ENCODE measurements at places on chromosomes 6 and 20.
A peak's percentile ranks its signal among the peaks of the same experiment; 100 is the strongest.

DNA sequence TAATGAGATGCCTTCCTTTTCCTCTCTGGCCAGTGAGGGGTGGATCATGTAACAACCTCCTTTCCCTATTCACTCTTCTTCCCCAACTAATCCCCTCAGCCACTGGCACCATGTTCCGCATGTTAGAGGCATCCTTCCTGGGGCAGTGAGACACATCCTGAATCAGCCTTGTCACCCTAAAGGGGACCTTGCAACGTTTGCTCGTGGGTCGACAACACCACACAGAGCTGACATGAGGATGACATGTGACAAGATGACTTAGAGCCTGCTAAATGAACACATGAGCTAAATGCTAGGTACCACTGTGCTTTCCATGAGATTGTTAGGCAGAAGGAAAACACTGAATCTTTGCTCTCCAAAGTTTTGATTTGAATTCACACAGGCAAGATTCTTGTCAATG is 129.2 kb downstream of the ATXN1 start:
- no peak for DNase-seq

GRCh38 chr6:73713426-73714147 is 17.6 kb downstream of the CD109 start:
- DNase-seq: no peak

- no peak for DNase-seq
Observed at GRCh38 chr20:14817101-14817500, 479.7 kb upstream of the FLRT3 start.

DNA sequence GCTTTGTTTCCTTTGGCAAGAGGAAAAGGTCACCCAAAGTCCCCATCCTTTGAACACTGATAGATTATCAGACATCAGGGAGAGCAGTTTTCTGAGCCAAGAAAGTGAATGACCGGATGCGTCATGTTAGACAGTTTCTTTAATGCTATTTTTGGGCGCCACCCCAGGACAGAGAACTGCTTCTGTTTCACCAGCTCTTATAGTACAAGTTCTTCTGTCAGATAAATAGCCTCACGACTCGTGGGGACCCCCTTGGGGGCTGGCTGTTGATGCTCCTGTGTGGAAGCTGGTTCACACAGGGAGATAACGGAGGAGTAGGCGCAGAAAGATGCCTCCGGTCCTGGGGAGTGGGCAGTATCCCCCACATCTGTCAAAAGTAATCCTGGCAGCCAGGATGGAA is 54.6 kb downstream of the NPEPL1 start:
- no peak for DNase-seq

DNA sequence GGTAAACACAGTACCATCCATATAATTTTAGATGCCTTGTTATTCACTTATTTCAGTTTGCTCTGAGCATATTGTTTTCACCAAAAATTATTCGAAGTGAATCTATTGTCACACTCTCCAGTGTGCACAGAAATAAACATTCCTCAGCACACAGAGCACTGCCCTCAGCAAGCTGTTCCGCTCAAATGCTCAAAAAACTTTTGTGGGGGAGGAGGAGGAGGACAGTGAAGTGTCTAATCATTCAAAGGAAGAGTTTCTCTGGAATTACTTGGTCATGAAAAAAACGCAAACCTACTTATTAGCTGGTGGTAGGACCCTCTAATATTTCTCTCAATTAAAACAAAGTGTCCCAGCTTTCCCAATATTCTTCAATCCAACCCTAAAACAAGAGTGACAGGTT is 88.3 kb downstream of the DTNBP1 start:
- DNase-seq: no peak

DNA sequence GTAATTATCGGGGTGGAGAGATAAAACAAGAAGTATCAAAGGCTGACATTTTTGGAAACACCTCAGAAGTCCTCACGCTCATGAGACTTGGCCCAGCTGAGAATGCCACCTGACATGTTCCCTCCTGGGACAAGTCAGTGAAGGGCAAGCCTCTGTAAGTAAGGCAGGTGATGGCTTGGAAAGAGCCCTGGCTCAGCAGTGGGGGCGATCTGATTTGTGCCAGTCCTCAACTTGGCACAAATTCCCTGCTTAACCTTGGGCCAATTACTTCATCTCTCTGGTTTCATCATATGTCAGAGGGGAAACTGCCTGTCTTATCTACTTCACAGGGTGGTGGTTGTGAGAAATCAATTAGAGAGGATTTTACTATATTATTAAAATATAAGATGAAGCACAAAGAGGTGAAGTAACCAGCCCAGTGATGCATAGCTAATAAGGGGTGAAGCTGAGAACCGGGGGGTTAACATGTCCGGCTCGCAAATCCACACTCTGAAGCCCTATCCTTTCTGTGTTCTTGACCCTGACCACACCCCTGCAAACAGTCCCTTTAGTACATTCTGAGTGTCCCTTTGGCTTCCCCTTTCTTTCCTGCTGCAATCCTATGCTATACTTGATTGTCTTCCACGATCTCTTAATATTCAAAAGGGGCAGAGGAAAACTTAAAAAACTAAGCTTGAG is 8.8 kb upstream of the MOCS1 start:
- DNase-seq: no peak

DNA sequence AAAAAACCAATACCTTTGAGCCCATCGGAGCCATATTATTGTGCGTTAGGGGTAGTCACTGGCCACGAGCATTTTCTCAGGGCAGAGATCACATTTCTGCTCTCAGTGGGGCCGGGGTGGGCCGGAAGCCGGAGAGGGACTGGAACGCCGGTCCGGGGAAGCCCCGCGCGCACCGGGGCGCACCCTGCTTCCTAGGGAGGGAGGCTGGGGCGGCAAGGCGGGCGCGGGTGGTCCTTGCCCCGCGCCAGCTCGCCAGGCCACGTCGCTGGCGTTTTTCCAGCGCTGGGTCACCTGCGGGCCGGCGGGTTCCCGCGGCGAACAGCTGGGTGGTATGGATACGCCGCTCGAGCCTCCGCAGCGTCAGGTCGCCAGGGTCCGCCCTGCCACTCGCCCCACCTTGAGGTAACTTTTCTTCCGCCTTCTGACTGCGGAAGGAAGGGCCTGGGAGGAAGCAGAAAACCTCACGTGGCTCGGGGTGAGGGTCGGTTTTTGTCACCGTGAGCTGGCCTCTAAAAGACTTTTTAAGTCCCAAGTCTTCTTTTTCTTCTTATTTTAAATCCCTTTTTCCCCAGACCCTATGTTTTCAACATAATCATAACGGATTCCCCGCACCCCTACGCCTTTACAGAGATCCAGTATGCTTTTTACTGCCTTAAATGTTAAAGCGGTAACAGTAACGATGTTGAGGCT is 2.7 kb upstream of the EEF1A1 start:
- DNase-seq: peak; percentile 75

DNA sequence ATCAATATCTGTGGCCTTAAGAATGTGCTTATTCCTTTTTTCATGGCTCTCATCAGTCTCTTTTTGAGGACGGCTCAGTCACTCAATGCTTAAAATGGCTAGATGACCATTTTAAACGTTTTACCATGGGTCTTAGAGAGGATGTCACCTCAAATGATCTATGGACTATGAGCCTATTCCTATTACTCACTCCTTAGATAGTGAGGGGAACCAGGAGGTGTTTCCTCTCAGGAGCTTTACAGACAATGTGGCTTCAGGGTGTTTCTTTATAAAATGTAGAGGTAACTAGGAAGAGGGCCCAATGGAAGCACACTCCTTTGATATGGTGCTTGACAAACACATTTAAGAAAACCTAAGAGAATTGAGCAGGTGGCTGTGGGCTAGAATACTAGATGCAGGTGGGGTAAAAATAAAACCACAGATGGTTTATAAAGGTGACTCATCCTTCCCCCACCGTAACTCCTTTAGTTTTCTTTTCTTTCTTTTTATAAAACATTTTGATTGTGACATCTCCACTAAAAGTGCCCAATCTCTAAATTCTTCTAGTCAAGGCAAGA is 1.5 kb upstream of the TMEM200A start:
- DNase-seq: no peak

GRCh38 chr6:40505191-40505810 is 81.9 kb downstream of the LRFN2 start:
- DNase-seq: no peak

DNA sequence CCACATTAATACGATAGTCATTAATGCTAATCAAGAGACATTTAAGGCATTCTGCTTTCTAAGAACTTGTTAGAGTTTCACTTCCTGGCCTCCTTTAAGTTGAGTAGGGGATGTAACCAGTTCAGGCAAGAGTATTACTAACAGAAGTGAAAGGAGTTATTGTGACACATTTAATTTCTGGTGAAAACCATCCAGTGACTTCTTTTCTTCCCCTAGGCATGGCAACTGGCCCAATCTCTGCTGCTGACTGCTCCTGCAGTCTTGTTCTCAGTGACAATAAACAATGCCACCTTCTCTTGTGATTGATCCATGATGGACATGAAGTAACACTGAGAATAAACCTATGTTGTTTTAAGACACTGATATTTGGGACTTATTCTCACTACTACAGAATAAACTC is 130.9 kb upstream of the DEFB112 start:
- no peak for DNase-seq

- DNase-seq: no peak
Observed at GRCh38 chr6:121105461-121105860, 228.8 kb downstream of the TBC1D32 start.

- no peak for DNase-seq
Observed at GRCh38 chr20:59364611-59365010, 64.2 kb downstream of the EDN3 start.

DNA sequence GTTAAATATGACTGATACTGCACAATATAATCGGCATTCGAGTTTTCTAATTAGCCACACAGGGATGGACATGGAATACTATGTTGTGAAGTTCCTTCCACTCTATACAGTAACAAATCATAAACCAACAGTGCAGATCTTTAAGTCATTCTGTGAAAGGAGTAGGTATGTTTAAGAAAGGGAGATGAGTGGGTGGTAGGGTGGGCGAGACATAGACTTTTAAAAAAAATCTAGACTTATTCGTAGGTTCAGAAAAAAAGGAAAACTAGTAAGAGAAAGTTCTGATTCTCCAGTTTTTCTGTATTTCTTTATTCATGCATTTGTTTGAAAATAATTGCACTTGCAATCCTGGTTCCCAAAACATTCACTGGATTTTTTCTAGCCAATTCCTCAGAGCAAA is 61.8 kb downstream of the SYNDIG1 start:
- no peak for DNase-seq

DNA sequence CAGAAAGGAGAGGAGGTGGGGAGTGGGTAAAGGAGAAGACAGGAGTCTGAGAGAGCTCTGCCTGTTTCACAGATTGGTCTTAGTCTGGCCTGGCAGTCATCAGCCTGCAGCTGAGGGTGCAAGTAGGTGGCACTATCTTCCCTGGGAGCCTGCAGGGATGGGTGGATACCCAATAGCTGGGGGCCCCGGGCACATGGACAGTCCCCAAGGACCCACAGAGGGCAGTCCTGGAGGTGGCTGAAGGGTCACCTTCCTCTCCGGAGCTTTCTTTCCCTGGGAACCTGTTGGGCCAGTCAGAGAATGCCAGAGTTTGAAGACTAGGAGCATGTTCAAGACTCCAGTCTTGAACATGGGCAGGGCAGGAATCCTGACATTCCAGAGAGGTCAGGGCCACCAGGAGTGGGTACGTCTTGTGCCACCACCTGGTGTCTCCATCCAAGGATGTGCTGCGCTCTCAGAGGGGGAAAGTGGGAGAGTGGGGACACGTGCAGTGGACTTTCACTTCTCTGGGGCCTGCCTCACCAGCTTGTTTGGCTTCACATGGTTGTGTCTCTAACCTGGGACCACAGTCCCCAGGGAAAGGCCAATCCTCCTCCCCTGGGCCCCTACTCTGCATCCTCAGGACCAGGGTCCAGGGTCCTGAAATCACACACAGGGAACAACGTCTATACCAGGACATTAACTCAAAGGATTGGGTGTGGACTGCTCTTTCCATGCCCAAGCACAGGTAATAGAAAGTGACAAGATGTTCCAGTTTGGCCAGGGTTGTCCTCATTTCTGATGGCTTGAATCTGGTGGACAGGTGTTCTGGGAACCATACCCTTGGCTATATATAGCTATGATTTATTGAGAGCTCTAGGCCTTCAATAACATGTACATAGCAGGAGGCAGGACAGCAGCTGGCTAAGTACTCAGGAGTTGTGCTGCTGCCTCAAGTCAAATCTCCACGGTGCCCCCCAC is 18.0 kb downstream of the AARS2 start:
- DNase-seq: no peak

DNA sequence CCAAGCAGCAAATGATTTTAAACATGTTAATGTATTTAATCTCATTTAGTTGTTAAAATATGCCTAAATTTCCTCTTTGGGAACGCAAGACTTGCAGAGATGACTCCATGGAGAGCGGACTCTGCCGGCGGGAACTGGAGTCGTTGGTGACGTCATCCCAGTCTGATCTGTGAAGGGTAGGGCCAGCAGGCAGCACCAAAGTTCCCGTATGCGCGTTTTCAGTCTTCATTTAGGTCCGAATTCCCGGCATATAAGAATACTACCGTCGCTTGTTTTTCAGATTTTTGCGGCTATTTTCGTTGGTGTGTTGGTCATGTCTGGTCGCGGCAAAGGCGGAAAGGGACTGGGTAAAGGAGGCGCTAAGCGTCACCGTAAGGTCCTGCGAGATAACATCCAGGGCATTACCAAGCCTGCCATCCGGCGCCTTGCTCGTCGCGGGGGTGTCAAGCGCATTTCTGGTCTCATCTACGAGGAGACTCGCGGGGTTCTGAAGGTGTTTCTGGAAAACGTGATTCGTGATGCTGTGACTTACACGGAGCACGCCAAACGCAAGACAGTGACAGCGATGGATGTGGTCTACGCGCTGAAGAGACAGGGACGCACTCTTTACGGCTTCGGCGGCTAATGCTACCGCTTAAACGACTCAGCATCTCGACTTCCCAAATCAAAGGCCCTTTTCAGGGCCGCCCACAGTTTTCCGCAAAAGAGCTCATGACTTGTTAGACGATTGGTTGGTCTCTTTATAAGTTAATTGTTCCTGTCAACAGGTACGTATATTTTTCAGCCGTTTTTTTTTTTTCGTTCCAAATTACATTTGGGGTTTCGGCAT is 117.3 kb downstream of the HFE start:
- peak; percentile 68 for DNase-seq

GRCh38 chr6:18101271-18101670 is 21.2 kb downstream of the NHLRC1 start:
- no peak for DNase-seq

GRCh38 chr20:45368221-45368980 is 5.4 kb downstream of the SYS1 start:
- no peak for DNase-seq

GRCh38 chr6:137751768-137752560 is 115.1 kb upstream of the TNFAIP3 start:
- DNase-seq: no peak

DNA sequence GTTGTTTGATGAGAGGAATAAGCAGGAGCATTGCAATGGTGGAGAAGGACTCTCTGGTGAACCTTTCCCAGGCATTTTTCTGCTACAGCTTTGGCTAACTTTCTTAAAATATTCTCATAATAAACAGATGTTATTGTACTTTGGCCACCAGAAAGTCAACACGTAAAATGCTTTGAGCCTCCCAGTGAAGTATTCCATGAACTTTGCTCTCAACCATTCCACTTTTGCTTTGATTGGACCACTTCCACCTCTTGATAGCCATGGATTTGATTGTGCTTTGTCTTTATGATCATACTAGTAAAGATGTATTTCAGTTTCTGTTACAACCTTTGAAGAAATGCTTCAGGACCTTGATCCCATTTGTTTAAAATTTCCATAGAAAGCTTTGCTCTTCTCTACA is 241.1 kb downstream of the TENT5A start:
- no peak for DNase-seq
